ENCODE measurements at places on chromosomes 11 and 22.

DNA sequence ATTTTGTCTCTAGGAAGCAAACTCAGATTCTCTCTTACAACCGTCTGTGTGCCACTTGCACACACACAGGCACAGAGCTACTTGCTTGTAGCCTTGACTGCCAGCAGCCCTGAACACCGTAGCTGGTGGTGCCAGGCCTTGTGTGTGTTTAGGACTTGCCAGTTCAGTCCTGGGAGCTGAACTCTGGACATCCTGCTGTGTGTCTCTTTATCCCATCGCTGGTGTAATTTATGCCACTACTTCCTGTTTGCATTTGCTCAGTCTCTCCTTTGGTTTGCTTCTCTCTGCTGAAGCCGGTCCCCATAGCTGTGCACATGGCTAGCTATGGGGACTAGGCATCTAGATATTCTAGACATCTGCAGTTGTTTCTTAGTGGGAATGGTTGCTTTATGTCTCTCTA is 24.0 kb downstream of the MARK2 start:
- no peak for DNase-seq

GRCh38 chr11:15114501-15115475 is at the start of gene INSC:
Gene INSC, plus strand, starts transcription at chr11:15114923. Its CDS starts 34,252 bp downstream, at chr11:15149175.
- no peak for DNase-seq

DNA sequence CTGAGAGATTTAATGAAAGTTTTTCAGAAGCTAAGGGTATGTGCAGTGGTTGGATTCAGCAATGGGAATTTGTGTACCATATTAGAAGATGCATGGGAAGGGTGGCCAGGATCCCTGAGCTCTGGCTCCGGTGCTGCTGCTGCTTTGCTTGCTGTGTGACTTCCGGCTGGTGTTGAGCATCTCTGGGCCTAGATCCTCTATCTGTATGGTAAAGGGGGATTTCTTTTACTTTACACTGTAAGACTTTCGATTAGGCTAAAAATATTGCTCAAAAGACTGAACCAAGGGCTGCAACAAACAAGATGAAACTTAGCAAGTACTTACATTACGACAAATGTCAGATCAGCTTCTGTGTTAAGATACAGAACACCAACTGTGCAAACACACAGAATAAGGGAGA is 39.1 kb downstream of the XRRA1 start:
- no peak for DNase-seq

DNA sequence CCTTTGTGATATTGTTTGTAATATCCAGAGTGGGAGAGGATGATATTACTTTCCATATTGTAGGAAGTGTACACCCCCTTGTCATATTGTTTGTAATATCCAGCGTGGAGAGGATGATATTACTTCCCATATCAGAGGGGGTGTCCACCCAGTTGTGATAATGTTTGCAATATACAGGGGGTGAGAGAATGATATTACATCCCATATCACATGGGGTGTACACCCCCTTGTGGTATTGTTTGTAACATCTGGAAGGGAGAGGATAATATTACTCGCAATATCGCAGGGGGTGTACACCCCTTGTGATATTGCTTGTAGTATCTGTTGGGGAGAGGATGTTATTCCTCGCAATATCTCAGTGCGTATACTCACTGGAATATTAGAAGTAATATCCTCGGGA is 61.5 kb downstream of the PRSS23 start:
- DNase-seq, result no peak

DNA sequence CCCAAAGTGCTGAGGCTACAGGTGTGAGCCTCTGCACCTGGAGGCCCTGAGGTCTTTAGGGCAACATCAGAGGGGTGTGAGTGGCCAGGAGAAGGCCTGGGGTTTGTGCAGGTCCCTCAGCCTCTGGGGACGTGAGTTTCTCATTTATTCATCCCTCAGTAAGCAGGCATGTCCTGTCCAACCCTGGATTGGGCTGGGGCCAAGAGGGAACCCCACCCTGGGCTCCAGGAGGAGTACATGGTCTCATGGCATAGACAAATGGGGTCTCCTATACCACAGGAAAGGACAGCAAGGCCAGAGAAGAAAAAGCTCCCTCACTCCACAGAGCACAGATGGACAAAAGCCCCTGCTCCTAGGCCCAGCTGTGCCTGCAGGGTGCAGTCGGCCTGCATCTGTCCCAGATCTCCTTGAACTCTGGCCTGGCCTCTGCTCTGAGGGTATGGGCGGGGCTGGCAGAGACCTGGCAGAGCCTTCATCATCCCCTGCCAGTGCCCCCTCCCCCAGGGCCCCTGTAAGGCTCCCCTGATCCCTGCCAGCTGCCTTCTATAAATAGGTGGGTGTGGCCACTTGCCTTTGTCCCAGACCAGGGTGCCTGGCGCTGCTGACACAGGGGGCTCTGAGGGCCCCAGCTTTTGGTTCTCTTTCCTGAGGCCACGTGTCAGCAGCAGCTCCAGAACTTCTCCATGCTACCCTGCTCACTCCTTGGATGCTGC is 34.6 kb downstream of the A4GALT start:
- DNase-seq, result no peak

DNA sequence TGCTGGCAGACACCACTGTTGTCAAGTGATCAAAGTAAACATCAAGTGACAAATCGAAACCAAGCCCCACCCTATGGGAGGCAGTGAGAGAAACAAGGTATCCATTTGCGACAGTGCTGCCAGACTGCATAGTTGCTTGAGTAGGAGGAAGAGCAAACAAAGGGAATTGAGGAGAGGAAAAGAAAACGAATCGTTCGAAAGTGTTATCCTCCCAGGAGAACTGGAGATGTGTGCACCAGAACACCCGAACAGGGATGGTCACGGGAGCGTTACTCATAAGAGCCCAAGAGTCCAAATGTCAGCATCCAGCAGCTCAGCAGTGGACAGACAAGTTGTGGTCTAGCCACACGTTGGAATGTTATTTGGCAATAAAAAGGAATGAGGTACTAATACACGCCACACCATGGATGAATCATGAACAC is 58.4 kb upstream of the NUP50 start:
- DNase-seq, result no peak

- no peak for DNase-seq
Measured at GRCh38 chr11:1671658-1672057, 25.3 kb upstream of the KRTAP5-6 start.

- no peak for DNase-seq
Measured at GRCh38 chr11:28739489-28740280, 631.5 kb downstream of the METTL15 start.

DNA sequence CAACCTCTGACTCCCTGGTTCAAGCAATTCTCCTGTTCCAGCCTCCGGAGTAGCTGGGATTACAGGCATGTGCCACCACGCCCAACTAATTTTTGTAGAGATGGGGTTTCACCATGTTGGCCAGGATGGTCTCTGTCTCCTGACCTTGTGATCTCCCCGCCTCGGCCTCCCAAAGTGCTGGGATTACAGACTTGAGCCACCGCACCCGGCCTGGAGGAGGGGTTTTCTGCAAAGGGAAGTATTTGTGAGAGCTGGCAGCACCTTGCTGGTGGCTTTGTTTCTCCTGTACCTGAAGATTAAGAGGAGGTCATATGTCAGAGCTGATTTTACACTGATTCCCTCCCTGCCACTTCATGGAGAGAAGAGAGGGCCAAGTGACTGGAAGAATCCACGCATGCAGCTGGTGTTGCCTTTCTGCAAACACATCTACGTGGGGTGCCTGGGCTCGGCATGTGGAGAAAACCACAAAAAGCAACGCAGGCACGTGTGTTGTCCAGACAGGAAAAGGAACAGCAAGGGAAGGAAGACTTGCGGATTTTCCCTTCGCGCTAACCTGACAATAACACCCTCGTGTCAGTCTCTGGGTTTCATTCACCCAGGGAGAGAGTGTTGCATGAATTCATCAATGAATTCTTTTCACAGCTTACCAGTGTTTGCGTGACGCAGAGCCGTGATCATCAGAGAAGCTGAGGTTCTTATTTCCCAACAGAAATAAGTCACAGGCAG is 61.9 kb downstream of the TSPAN18 start:
- no peak for DNase-seq

DNA sequence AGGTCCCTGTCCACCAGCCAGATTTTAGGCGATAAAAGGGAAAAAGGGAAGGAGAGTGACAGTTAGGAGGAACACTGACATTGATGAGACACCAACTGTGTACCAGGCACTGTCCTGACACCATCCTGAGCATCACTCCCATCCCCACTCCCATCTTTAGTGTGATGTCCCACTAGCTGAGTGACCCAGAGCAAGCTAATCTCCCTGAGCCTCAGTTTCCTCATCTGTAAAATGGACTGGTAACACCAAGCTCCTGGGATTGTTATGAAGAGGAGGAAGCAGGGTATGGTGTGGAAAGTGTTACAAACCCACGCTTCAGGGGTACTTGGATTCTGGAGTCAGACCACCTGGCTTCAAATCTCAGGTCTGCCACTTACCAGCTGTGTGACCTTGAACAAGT is 8.5 kb upstream of the P2RY6 start:
- no peak for DNase-seq

GRCh38 chr22:27251563-27251962 is 550.0 kb downstream of the MN1 start:
- DNase-seq, result no peak

GRCh38 chr22:31932863-31933262 is 11.5 kb upstream of the YWHAH start:
- DNase-seq, result no peak

DNA sequence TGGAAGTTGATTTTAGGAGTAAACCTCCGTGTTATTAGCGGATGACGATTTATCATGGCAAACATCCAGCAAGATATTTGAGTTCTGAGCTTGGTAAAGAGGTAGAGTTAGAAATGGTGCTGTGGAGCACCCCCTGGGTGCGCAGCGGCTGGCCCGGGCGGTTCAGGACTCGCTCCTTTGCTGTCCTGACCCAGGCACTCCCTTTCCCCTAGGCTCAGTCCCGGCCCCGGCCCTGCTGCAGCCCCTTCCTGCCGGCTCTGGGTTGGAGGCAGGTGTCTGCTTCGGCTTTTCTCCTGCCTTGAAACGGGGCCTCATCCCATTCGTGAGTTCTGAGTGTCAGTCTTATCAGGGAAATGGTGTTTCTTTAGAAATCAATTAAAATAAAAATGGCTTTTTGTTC is 33.4 kb downstream of the AP2A2 start:
- DNase-seq, result no peak

DNA sequence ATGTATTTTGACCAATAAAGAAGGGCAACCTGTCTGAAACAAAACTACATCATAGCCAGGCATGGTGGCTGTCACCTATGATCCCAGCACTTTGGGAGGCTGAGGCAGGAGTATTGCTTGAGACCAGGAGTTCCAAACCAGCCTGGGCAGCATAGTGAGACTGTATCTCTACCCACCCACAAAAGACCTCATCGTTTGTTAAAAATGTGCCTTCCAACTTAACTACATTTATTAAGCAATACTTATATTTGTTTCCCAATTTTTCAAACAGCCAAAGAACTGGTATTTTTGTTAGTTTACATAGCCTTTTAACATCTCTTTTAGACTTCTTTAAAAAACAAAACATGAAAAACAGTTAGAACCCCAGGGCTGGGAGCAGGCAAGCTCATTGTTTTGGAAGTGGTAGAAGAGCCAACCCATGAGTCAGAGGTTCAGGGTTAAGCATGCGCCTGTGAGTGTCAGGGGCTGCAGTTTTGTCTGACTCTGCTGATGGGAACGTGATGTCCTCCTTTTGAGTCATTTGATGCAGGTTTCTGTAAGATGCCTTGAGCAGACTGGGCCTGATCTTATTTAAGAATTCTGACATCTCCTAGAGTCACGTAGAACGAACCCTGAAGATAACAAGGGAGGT is 53.9 kb upstream of the CRTAM start:
- DNase-seq, result no peak

- DNase-seq, result no peak
Measured at GRCh38 chr11:15711311-15711710, 596.6 kb downstream of the INSC start.

DNA sequence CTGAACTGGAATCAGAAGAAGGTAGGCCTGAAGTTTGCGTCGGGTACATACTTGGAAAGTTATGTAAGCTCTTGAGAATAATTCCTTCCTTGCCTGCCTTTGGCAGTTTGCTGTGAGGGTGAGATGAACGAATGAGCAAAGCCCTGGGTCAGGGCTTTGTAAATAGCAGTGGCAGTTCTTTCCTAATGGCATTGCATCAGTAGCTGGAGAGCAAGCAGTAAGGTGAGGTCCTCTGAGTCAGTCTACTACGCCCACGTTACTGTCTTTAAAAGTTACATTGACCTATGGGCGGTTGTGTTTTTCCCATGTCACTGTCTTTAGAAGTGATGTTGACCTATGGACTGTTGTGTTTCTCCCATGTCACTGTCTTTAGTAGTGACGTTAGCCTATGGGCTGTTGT is 179.1 kb upstream of the E2F8 start:
- DNase-seq, result no peak

DNA sequence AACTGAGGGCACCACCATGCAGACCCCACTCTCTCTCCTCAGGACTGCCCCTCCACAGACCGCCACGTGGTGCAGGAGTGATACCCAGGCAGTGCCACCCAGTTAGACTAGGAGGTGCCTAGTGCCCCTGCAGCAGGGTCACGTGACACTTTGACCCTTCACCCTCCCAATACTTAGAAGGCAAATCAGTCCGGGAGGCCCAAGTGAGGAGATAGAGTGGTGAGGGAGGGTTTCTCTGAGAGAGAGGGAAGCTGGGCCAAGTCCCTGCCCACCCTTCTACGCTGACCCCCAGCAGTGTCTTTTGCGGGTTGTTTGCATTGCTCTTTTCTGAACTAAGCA is 84.6 kb downstream of the BUD13 start:
- DNase-seq, result no peak

DNA sequence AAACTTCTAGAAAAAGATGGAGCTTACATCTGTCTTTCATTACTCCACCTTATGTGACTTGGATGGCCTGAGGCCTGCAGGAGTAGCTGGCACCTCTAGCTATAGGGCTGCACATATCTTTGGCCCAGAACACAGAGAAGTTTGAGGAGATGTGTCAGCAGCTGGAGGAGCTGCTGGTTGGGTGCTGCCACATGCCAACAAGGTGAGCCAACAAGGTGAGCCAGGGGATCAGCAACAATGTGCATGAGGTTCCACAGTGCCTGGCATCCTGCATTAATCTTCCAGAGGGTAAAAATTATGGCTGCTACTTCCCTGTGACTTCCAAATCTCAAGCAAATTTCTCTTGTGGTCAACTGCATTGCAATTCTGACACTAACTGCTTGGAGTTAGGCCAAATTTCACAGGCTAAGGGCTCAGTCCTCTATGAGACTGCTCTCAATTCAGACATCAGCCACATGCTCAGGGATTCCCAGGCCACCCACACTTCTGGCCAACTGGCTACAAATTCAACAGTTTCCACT is 16.0 kb downstream of the RBM7 start:
- DNase-seq, result no peak

GRCh38 chr11:36361472-36361871 is 65.4 kb downstream of the PRR5L start:
- no peak for DNase-seq

GRCh38 chr11:8178297-8178696 is 9.5 kb upstream of the RIC3 start:
- no peak for DNase-seq

DNA sequence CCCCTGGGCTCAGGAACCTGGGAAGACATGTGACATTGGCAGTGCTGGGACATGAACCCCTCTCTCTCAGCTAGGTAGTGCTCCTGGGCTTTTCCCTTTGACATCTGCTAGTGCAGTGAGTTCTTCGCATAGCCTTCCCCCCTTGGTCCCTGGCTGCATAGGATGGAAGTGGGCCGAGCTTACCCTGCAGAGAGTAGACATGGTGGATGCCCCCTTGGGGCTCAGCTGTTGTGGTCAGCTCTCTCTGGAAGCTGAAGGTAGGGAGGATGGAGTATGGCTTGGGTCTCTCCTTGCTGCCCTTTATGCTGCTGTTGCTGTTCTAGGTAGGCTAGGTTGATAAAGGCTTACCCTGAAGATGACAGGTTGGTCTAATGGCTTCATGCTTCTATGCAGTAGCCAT is 92.1 kb downstream of the ZBTB16 start:
- no peak for DNase-seq
